ENCODE measurements at places on chromosomes 12 and 14.

DNA sequence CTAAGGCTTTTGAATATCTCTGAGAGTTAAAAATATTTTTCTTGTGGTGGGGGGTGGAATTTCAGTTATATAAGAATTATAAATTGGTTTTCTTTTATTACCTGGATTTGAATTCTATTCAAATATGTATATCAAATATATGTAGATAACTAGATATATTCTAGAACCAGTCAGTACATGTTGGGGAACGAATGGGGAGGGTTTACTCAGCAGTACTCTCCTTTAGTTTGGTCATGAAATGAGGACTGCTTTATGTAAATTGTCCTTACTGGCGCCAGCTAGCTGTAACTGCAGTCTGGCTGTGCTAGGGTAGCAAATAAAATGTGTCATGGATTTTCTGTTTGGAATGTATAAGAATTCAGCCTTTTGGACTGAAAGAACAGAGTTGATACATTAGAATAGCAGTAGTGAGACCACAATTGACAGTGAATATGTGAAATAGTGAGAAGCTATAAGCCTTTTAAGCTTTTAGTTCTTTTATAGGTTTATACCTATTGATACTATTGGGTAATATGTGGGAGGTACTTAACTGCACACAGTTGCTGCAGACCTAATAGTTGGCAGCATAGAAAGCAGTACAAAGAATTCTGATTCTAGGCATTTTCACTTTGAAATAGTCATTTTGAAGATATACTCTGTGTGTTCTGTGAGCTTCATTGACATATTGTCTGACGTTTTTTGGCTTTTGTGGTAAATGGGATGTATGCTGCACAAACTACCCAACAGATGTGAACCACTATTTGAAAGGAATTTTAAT is 29.0 kb downstream of the ATF7IP start:
- peak overlapping the region; percentile 21 for H3K4me3 ChIP-seq
- peak overlapping the region; percentile 49 for H3K27ac ChIP-seq
- H3K27me3 ChIP-seq = peaks cover 1% of the 10 kb centered on the region
- H3K4me1 ChIP-seq = peaks cover 69% of the 10 kb centered on the region
- peaks cover 22% of the 10 kb centered on the region for H3K36me3 ChIP-seq

- H3K4me1 ChIP-seq = peaks cover 7% of the 10 kb centered on the region
- no peaks in the 10 kb centered on the region for H3K27me3 ChIP-seq
- peak; percentile 25 for DNase-seq
- H3K36me3 ChIP-seq = no peaks in the 10 kb centered on the region
Observed at GRCh38 chr12:64696080-64696741, 63.0 kb downstream of the GNS start.

DNA sequence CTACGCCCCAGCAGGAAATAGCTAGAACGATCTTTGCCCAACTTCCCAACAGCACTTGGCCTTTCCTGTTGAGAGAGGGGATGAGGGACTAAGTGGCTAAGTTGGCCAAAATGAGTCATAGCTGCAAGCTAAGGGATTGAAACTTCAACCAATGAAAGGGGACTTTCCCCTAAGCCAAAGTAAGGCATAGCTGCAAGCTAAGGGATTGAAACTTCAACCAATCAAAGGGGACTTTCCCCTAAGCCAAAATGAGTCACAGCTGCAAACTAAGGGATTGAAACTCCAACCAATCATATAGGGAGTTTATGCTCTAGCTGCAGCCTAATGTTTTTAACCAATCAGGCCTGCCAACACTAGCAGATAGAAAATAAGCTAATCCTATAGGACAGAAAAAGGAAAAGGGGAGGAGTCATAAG is 100.5 kb upstream of the SSTR1 start:
- H3K4me1 ChIP-seq = peaks cover 46% of the 10 kb centered on the region
- no peak for DNase-seq
- no peaks in the 10 kb centered on the region for H3K27me3 ChIP-seq
- H3K27ac ChIP-seq = no peak overlapping the region

- H3K4me3 ChIP-seq = peak overlapping the region; percentile 37
- no peak for DNase-seq
- no peaks in the 10 kb centered on the region for H3K36me3 ChIP-seq
Observed at GRCh38 chr14:59274991-59275391, 86.5 kb downstream of the DAAM1 start.

DNA sequence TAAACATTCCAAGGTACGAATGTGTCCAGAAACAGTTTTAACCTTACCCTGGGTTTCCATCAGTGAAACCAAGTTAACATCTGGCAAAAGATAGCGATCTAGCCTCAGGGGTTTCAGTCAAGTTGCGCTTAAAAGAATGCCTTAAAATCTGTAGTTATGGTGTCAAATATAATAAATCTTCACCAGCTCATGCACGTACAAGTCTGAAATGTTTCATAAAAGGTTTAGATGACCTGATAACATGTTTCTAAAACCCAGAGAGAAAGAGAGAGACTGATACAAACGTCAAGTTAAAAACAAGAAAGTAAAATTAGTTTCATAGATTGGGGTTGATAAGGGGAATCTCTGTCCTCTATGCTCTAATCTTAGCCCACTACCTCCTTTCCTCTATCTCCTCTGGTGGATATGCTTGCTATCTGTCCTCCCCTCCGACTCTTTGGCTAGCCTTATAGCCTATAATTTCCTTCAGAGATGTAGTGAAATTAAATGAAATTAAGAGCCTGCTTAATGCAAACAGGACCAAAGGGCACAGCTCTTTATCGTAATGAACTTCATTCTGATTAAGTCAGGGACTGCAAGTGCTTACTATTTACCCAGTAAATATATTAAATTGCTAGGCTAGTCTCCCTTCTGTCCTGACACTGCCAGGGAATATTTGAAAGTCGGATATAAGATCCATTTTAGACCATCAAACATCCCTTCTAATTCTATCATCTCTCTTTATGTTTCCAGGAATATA is 18.4 kb upstream of the FOS start:
- H3K27ac ChIP-seq = peak overlapping the region; percentile 100
- H3K4me3 ChIP-seq = peak overlapping the region; percentile 98
- H3K4me1 ChIP-seq = peaks cover 39% of the 10 kb centered on the region
- H3K27me3 ChIP-seq = peaks cover 8% of the 10 kb centered on the region

DNA sequence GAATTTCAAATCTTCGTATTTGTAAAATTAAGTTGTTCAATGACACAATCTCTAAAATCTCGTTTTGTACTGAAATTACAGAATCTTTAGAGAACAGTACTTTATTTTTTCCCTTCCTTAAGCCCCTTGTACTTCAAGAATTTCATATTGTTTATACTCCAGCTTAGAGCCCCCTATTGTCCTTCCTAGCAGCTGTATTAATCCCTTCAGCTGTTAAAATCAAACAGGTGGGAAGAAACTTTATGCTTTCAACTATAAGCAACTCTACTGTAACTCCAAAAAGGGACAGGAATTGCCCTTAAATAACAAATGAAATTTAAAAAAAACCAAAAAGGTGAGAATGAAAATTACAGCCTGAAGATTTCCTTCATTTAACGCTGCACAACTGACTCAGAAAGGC is 1.7 kb downstream of the NACA start:
- H3K4me1 ChIP-seq = peaks cover 67% of the 10 kb centered on the region
- no peak for DNase-seq
- peaks cover 48% of the 10 kb centered on the region for H3K36me3 ChIP-seq
- H3K27me3 ChIP-seq = peaks cover 9% of the 10 kb centered on the region
- H3K4me3 ChIP-seq = peak overlapping the region; percentile 100

GRCh38 chr12:91072931-91073330 is 15.1 kb upstream of the KERA start:
- no peaks in the 10 kb centered on the region for H3K4me1 ChIP-seq
- H3K36me3 ChIP-seq = no peaks in the 10 kb centered on the region
- no peak for DNase-seq

All from HFFc6 (cell line).